ENCODE measurements at places on chromosomes 12 and 14. TPM values are rescaled to one million over a fixed set of nuclear protein-coding genes. Genes with fewer than 3 reads are reported as not detected.

The STAB2 gene
- 0.35 TPM for total RNA-seq

DNA sequence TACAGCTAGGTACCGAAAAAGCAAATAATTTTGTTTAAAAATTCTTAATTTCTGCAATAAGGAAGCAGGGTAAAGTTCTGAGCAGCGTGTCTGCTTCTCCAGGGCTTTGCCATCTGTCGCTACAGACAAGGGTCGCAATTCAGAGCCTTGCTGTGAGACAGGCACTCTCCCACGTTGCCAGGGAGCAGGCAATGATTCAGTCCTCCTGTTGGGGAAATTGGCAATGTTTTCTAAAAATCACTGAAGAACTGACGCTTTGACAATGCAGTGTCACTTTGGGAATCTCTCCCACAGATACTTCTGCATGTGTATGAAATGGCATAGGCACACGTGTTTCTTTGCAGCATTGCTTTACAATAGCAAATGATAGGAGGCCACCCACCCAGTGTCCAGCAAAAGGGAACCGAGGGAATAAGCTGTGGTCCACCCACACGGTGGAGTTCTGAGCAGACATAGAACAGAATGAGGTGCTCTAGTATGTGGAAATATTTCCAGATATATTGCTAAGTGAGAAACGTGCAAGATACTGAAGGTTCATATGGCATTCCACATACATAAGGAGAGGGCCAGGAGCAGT, 16.0 kb upstream of the HIP1R start:
- no peak for DNase-seq

DNA sequence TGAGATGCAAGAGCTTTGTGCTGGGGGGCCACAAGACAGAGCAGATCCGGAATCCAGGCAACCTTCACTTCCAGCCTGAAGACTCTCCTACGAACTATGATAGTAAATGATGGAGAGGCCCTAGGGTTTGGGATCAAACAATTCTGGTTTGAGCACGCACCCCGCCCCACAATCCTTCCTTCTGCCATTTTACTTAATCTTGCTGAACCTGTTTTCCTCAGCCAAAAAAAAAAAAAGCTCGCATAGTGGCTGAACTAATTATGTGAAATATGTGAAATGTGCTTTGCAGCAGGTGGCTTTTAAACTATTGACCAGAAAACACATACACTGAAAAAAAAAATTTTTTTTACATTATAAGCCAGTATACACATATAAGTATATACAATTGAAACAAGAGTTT, 667 bp upstream of the ITFG2 start:
- DNase-seq, result no peak

DNA sequence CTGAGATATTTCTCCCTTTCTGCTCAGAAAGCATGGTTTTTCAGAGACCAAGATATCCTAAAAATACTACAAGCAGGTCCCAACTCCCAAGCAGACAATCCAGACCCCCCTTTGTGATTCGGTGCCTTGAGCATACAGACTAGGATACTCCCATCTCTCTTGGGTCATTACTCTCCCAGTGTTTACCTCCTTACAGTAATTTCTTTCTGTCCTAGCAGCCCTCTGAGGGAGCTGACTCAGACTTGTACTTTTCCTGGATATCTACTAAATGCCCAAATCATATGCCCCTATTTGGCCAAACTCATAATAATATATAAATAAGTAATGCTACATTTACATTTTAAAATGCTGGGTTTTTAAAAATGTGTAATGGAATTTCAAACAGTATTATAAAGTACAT, 355.6 kb downstream of the LRIG3 start:
- no peak for DNase-seq

- peak; percentile 86 for DNase-seq
Observed at GRCh38 chr12:53179687-53180219, 769 bp upstream of the ZNF740 start.

The PDZRN4 gene
- total RNA-seq, result not detected

The HOXC12 gene
- total RNA-seq, result not detected
